ENCODE measurements at places on chromosomes 2 and 18. TPM values are rescaled to one million over a fixed set of nuclear protein-coding genes. Genes with fewer than 3 reads are reported as not detected.

Gene BCS1L
- 45.2 TPM for total RNA-seq

DNA sequence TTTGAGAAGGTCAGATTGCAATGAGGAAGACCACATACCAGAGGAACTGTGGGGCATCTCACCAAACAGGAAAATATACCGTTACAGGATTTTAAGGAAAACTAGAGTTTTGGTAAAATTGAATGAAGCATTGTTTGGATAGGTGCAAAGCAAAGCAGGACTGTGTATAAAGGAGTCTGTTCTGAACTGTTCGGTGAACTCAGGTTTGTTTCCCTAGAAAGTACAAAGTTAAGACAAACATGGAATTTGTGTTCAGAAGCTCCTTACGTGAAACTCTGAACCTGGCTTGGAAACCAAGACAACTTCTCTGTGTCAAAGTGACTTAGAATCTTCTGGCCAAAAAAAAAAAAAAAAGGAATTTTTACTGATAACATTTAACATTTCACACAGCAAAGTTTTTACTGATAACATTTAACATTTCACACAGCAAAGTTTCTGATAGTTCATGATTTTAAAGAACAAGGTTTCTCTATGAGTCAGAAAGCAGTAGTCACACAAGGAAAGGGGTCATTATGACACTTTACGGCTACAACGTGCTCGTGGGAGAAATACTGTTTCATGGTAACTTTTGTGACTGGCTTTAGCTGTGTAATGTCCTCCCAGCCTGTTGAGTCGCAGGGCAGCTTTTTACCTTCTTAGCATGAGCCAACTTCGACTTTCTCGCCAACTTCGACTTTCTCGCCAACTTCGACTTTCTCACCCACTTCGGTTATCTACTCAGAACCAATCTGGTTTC is 21.2 kb upstream of the TET3 start:
- DNase-seq = no peak

DNA sequence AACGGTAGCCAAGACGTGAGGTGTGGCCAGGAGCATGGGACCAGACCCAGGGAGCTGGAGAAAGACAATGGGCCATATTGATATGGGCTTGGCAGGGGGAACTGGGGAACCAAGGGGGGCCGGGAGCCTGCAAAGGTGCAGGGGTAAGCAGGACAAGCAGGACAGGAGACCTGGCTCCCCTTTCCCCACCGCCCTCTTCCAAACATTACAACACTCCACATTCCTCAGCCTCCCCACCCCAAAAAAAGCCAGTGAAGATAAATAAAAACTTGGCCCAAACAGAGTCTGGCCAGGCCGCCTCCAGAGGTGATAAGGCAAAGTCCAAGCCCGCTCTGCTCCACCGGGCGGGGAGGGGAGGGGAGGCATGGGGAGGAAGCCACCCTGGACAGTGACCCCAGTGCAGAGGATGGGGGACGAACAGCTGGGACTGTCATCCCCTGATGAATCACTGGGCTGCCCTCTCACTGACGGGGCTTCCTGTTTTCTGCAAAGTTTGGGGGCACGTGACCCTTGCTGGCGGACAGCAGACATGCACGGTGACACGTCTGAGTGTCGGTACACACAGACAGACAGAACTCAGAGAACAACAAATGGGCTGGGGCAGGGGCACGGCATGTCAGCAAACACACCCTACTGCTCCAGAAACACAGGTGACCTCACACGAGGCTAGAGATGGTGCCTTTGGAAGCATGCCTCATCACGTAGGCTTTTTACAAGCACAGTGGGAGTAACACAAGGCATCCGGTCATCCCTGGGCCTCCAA is 100.2 kb downstream of the TNS1 start:
- no peak for DNase-seq

Gene PID1
- 0.91 TPM for total RNA-seq

- DNase-seq = no peak
Observed at GRCh38 chr2:128662051-128662471, 343.4 kb upstream of the HS6ST1 start.

GRCh38 chr2:30421604-30422443 is 25.2 kb upstream of the LCLAT1 start:
- DNase-seq = peak; percentile 27

DNA sequence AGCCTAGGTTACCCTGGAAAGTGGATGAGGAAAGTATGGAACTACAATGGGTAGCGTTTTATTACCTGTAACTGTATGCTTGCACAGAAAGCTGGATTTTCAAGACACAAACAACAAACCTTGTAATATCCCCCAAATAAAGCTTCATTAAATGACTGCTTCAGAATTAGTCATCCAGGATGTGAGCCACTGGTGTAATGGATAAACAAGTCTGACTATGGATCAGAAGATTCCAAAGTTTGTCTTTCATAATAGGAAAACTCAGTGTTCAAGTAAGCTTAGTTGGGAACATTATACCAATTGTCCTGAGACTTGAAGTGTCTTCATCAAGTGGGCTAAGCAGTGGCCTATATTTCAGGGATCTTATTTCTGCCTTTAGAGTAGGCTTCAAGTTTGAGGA is 518.8 kb downstream of the LRP1B start:
- no peak for DNase-seq

GRCh38 chr18:72811047-72811446 is 56.7 kb downstream of the NETO1 start:
- no peak for DNase-seq

GRCh38 chr18:21109936-21110712 is 1.5 kb downstream of the ROCK1 start:
- no peak for DNase-seq

Gene CFAP65
- total RNA-seq = 0.93 TPM

DNA sequence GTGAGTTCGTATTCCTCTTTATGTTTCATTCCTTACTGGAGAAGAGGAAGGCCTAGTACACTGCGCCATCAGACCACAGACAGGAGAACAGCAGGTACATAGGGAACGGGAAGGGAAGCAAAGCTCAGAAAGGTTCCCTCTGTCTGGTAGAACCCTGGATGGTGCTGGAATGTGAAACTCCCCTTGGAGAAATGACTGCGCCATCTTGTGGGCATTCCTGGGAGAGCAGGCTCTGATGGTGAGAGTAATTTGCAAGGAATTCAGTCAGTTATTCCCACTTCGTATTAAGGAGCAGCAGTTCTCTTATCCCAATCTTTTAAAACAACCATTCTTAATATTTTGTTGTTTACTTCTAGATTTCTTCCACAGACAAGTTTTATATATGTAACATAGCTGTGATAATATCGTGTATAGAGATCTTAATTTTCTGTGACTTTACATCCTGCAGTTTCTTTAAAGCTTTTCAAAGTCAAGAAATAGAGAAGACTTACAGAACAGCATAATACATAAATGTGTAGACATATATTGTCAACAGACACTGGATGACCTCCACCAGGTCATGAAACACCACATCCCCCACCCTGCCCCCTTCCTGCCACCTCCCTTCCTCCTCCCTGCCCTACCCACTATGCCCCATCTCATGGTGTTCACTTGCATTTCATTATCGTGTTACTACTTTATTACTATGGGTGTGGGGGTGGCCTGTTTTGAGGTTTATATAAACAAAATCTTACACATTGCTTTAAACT is 83.9 kb downstream of the ARHGEF4 start:
- DNase-seq = peak; percentile 93

DNA sequence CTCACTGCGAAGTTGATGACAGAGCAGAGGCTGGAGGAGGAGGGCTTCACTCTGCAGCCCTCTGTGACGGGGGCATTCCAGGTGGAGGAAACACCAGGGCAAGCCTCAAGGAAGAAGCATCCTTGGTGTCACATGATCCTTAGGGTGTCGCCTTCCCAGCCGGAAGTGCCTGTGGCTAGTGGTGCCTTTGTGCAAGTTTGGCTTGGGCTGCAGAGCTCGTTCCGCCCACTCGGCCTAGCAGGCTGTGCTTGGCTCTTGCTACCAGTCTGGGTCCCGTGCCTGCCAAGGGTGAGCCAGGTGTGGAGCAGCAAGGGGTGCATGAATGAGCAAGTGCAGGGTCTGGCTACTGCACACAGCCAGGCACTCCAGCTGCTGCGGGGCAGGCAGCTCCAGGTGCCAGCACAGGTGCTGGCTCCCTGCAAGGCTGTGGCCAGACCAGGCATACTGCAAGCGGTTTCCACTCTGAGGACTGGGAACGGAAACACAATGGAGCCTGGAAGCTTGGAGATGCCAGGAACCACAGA is 325.3 kb upstream of the SMIM21 start:
- DNase-seq = no peak

Gene DAPL1
- total RNA-seq = not detected

GRCh38 chr18:39693359-39693758 is 2127.8 kb upstream of the CELF4 start:
- DNase-seq = no peak

GRCh38 chr2:26852405-26853306 is 4.7 kb downstream of the DPYSL5 start:
- DNase-seq = no peak

DNA sequence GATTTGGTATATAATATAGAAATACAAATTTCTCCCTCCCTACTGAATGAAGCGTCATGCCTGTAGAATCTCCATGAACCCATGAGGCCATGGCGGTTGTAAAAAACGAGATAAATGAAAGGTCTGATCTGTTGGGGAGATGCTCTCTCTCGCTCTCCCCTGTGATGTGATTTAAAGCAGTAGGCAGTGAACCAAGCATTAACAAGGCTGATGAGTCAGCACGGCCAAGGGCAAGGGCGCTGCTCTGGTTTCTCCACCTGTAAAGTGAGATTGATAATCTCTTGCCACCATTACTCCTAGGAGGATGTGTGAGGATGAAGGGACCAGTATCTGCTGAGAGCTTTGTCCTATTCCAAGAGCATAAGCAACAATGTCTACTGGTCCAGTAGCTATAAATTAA is 553.3 kb downstream of the CMPK2 start:
- DNase-seq = no peak

Gene USP40
- total RNA-seq = 28.3 TPM

GRCh38 chr2:69482471-69482870 is 45.2 kb upstream of the NFU1 start:
- DNase-seq = no peak

Gene GAD1
- 0.39 TPM for total RNA-seq

All from neural crest cell (in vitro differentiated cells).